ENCODE measurements at places on chromosomes 4 and X.

DNA sequence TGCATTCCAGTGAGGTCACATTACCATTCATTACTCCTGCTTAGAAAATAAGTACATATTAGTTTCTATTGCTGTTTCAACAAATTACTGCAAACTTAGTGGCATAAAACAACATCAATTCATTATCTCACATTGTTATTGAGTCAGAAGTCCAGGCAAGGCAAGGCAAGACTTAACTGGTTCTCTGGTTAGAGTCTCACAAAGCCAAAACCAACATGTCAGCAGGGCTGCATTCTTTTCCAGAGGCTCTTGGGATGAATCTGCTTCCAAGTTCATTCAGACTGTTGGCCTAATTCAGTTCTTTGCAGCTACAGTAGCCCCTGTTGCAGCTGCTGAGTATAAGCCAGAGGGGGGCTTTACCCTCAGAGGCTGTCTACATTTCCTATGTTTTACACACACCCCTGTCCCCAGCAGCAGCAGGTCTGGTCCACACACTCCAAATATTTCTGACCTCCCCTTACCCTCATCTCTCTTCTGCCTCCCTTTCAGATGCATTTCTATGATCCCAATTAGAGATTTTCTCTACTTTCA lies 892.1 kb upstream of the EPHA5 start:
- no peak overlapping the region for H3K27ac ChIP-seq
- no peaks in the 10 kb centered on the region for H3K27me3 ChIP-seq
- no peaks in the 10 kb centered on the region for H3K4me1 ChIP-seq

- H3K27ac ChIP-seq: no peak overlapping the region
- H3K36me3 ChIP-seq: no peaks in the 10 kb centered on the region
- no peaks in the 10 kb centered on the region for H3K27me3 ChIP-seq
- DNase-seq: no peak
Observed at GRCh38 chr4:7073526-7074390, 5.9 kb upstream of the GRPEL1 start.

DNA sequence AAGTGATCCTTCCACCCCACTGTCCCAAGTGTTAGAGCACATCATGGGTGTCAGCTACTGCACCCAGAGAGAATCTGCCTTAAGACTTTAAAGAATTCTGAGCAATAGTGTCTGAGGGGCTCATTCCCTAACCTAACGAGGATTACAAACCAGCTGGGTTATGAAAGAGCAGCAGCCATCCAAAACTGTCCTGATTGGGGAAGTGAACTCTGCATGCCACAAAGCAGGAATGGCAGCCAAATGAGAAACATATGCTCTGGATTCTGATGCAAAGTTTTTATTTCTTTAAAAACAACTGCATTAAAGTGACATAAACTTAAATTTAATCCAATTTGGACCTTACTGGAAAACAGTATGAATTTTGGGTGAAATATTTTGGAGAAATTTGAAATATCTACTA lies 103.2 kb downstream of the ANXA3 start:
- no peaks in the 10 kb centered on the region for H3K27me3 ChIP-seq
- no peak for DNase-seq
- no peaks in the 10 kb centered on the region for H3K36me3 ChIP-seq
- H3K4me3 ChIP-seq: no peak overlapping the region
- H3K27ac ChIP-seq: no peak overlapping the region

- no peak overlapping the region for H3K4me3 ChIP-seq
- no peaks in the 10 kb centered on the region for H3K36me3 ChIP-seq
- no peak overlapping the region for H3K27ac ChIP-seq
- H3K4me1 ChIP-seq: peaks cover 16% of the 10 kb centered on the region
Observed at GRCh38 chrX:24468245-24468644, 3.2 kb downstream of the PDK3 start.

- H3K27ac ChIP-seq: no peak overlapping the region
- H3K27me3 ChIP-seq: no peaks in the 10 kb centered on the region
- H3K36me3 ChIP-seq: no peaks in the 10 kb centered on the region
- DNase-seq: no peak
Observed at GRCh38 chrX:15107367-15107988, 162.4 kb downstream of the ASB9 start.

DNA sequence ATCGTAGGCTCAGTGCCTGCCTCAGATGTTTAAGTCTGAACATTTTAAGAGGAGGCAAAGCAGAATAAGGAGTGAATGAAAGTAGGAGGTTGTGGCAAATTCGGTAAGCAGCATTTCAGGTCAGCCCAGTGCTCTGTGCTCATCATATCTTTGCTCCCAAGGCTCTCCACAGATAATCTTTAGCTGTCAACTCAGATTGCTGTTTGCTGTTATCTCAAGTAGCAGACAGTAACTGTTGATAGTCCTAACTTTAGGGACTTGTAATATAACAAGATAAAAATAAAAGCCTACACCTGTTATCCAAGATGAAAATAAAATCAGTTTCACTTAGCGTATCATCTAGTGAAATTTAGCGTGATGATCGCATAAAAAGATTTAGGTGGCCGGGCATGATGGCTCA lies 18.6 kb upstream of the CLTRN start:
- no peaks in the 10 kb centered on the region for H3K27me3 ChIP-seq
- H3K27ac ChIP-seq: no peak overlapping the region
- DNase-seq: no peak

GRCh38 chrX:44507292-44507691 lies 35.4 kb downstream of the FUNDC1 start:
- H3K4me1 ChIP-seq: no peaks in the 10 kb centered on the region
- no peaks in the 10 kb centered on the region for H3K36me3 ChIP-seq
- no peaks in the 10 kb centered on the region for H3K27me3 ChIP-seq

DNA sequence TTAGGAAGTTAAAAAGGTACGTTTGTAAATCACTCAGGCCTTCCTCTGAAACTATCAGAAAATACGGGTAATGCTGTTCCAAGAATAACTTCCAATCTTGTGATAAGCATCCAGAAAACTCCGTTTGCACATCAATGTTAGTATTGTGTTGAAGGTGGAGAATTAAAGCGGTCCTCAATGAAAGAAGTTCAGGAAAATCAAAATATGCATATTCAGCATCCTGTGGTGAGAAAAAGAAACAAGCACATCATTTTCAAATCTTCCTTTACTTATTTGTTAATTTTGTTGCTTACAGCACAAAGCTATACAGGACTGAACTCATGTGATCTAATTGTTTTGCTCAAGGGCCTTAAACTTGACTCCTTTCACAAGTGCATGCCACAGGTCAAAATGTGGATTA lies 18.5 kb downstream of the DDX60L start:
- no peak overlapping the region for H3K4me3 ChIP-seq
- no peaks in the 10 kb centered on the region for H3K4me1 ChIP-seq
- no peaks in the 10 kb centered on the region for H3K27me3 ChIP-seq
- DNase-seq: no peak
- H3K36me3 ChIP-seq: peaks cover 23% of the 10 kb centered on the region

- no peaks in the 10 kb centered on the region for H3K4me1 ChIP-seq
- H3K36me3 ChIP-seq: no peaks in the 10 kb centered on the region
- H3K27me3 ChIP-seq: no peaks in the 10 kb centered on the region
- H3K27ac ChIP-seq: no peak overlapping the region
- H3K4me3 ChIP-seq: no peak overlapping the region
- no peak for DNase-seq
Observed at GRCh38 chr4:152572417-152573086, 36.7 kb upstream of the FBXW7 start.

DNA sequence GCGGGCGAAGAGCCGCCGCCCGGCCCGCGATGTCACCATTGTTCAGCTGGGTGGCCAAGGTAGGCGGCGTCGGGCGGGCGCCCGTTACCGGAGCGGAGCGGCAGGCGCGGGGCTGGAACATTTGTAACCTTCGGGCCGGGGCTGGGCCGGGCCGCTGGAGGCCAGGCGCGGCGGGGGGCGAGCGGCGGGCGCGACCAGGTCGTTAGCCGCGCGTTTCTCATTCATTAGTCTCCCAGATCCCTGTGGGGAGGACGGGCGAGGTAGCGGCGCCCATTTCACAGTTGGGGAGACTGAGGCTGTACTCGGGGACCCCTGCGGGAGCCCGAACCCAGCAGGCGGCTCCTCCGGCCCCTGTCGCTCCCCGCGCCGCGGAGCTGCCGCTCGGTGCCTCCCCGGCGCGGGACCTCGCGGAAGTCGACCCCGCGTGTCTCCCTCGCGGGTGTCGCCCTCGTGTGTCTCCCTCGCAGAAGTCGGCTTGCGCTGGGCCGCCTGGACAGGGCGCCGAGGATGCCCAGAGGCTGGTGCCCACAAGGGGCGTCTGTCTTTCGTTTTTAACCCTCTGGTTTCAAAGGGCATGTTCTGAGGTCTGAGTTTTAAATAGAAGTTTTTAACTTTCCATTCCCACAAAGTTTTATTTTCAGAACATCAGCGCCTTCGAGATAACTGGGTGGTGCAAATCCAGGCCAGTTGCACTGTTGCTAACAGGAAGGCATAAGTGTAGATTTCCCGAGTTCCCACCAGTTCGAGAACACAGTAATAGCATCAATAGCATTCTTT lies 17.5 kb downstream of the PTTG2 start:
- no peaks in the 10 kb centered on the region for H3K36me3 ChIP-seq
- no peaks in the 10 kb centered on the region for H3K27me3 ChIP-seq
- peak overlapping the region; percentile 75 for H3K27ac ChIP-seq
- H3K4me1 ChIP-seq: peaks cover 10% of the 10 kb centered on the region
- peak overlapping the region; percentile 86 for H3K4me3 ChIP-seq
- DNase-seq: peak; percentile 70

GRCh38 chr4:188841523-188841922 lies 702.3 kb downstream of the TRIML1 start:
- no peak overlapping the region for H3K4me3 ChIP-seq
- no peaks in the 10 kb centered on the region for H3K36me3 ChIP-seq
- H3K27ac ChIP-seq: no peak overlapping the region
- H3K4me1 ChIP-seq: no peaks in the 10 kb centered on the region

GRCh38 chrX:99413317-99413716 lies 996.8 kb downstream of the PCDH19 start:
- H3K27me3 ChIP-seq: no peaks in the 10 kb centered on the region
- DNase-seq: no peak
- no peaks in the 10 kb centered on the region for H3K36me3 ChIP-seq
- no peak overlapping the region for H3K27ac ChIP-seq
- H3K4me1 ChIP-seq: no peaks in the 10 kb centered on the region

GRCh38 chr4:86959588-86960500 lies 25.0 kb downstream of the AFF1 start:
- no peaks in the 10 kb centered on the region for H3K27me3 ChIP-seq
- H3K27ac ChIP-seq: no peak overlapping the region
- no peaks in the 10 kb centered on the region for H3K4me1 ChIP-seq
